ENCODE measurements at places on chromosomes 2 and 18. TPM values are rescaled to one million over a fixed set of nuclear protein-coding genes. Genes with fewer than 3 reads are reported as not detected.
A peak's percentile ranks its signal among the peaks of the same experiment; 100 is the strongest.

IL36G gene
- total RNA-seq, result not detected

GRCh38 chr2:40287195-40287594, 164.7 kb downstream of the SLC8A1 start:
- H3K36me3 ChIP-seq, result no peaks in the 10 kb centered on the region
- DNase-seq, result no peak
- H3K4me3 ChIP-seq, result no peak overlapping the region
- no peak overlapping the region for H3K27ac ChIP-seq

ALKAL2 gene
- not detected for total RNA-seq

GKN1 gene
- not detected for total RNA-seq

DNA sequence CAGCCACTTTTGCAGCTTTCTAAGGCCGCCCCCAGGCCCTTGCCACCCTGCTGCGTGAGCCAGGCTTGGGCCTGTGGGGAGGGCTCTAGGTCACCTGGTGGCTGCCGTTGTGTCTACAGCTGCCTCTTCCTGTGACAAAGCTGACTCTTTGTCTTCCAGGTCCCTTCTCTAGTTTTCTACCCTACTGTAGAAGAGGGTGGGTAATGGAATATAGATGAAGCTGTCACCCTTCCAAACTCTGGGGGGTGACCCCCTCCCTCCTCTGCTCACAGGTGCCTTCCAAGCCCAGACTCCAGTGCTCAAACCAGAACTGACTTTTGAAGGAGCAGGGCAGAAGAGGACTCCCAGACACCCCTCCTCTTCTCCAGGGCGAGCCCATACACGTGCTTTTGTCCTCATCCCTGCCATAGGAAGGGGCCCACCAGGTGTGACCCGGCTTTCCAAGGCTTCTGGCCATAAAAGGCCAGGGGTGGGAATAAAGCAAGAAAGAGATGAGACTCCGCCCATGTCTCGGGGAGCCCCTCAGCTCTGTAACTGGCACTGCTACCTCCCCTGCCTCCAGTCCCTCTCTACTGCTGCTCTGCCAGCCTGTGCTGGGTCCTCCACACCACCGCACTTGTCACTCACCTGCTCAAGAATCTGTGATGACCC, 17.9 kb upstream of the SDC1 start:
- DNase-seq, result no peak
- H3K27me3 ChIP-seq, result peaks cover 11% of the 10 kb centered on the region
- peaks cover 11% of the 10 kb centered on the region for H3K36me3 ChIP-seq
- no peak overlapping the region for H3K4me3 ChIP-seq
- H3K4me1 ChIP-seq, result peaks cover 7% of the 10 kb centered on the region
- no peak overlapping the region for H3K27ac ChIP-seq

DNA sequence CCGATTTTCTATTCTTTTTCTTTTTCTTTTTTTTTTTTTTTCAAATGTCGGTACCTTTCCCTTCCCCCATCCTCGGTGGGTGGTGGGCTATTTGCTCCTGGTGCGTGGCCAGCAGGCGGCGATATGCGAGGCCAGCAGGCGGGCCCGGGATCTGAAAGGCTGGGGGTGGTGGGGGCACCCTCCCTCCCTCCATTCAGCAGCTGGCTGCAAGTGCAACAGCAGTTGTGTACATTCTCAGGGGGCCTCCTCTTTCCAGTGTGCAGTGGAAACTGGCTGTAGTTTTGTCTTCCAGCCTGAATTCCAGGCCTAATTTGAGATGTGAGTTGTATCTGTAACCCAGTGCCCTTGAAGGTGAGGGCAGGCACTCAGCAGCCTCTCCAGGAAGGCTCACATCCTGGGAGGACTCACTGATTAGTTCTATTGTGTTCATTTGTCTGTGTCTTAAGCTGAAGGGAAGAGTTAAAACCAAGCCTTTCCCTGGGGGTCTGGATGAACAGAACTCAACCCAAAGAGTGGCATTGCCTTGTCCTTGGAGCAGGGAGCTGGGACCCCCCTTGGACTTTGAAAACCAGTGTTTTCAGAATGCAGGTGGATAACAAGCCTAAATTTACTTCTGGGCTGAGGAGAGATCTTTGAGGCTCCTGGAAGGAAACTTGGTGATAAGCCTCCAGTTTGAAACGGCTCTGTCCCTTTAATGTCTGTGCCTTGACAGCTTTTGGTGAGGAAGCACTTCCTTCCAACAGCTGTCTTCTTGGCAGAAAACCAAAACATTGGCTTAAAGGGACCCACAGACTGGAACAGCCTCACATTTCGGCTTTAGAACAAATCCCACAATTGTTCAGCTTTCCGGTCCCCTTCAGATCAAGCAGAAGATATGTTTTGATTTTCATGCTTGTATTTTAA, 3.3 kb downstream of the MYCN start:
- H3K27ac ChIP-seq, result no peak overlapping the region
- peaks cover 55% of the 10 kb centered on the region for H3K27me3 ChIP-seq
- no peak for DNase-seq
- no peaks in the 10 kb centered on the region for H3K36me3 ChIP-seq
- no peaks in the 10 kb centered on the region for H3K4me1 ChIP-seq

GRCh38 chr2:203327582-203327900, 653 bp upstream of the ABI2 start:
- H3K27me3 ChIP-seq, result no peaks in the 10 kb centered on the region
- H3K27ac ChIP-seq, result peak overlapping the region; percentile 65
- H3K36me3 ChIP-seq, result no peaks in the 10 kb centered on the region

POTEJ gene
- total RNA-seq, result not detected

CMPK2 gene
- 81.3 TPM for total RNA-seq

DNA sequence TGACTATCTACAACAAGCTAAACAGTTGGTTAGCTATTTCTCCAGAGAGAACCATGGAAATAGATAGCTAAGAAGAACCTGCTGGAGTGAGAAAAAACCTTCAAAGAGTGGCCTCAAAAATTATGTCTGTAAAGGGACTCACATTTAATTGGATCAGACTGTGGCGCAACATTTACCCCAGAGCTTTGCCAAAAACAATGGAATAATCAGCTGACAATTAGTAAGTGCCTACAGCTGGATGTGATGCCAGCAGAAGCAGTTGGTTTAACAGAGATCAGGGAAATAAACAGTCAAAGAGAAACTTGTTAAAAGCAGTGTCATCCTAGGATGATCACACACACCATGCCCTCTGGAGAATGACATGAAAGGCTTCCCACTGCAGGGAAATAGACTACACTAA, 310.7 kb downstream of the CLIP4 start:
- H3K27ac ChIP-seq, result no peak overlapping the region
- H3K27me3 ChIP-seq, result peaks cover 45% of the 10 kb centered on the region
- H3K36me3 ChIP-seq, result no peaks in the 10 kb centered on the region
- H3K4me1 ChIP-seq, result no peaks in the 10 kb centered on the region
- H3K4me3 ChIP-seq, result no peak overlapping the region
- DNase-seq, result no peak

PSMA8 gene
- total RNA-seq, result 1.1 TPM

GRCh38 chr2:225122007-225122406, 79.7 kb upstream of the DOCK10 start:
- H3K4me1 ChIP-seq, result peaks cover 4% of the 10 kb centered on the region
- H3K27me3 ChIP-seq, result no peaks in the 10 kb centered on the region
- H3K27ac ChIP-seq, result no peak overlapping the region
- DNase-seq, result no peak
- H3K4me3 ChIP-seq, result no peak overlapping the region

IL1RN gene
- 1.8 TPM for total RNA-seq

DNA sequence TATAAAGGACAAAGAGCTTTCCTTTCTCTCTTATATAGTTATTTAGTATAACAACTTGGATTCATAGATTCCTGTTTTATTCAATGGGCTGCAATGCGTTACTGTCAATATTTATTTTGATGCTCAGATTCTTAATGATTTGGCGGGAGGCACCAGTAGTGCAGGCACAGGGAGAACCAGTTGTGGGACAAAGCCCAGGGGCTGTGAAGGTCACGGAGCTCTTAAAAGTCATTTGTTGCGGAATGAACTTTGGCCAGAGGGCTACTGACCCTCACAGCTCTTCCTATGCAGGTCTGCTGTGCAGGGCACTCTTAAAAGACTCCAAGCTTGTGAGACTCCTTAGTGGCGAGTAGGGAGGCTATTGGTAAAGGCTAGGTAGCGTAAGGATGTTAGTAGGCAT, 34.0 kb downstream of the BCL2L11 start:
- H3K27ac ChIP-seq, result no peak overlapping the region
- H3K27me3 ChIP-seq, result no peaks in the 10 kb centered on the region
- no peak for DNase-seq
- H3K36me3 ChIP-seq, result peaks cover 15% of the 10 kb centered on the region
- H3K4me3 ChIP-seq, result no peak overlapping the region

DNA sequence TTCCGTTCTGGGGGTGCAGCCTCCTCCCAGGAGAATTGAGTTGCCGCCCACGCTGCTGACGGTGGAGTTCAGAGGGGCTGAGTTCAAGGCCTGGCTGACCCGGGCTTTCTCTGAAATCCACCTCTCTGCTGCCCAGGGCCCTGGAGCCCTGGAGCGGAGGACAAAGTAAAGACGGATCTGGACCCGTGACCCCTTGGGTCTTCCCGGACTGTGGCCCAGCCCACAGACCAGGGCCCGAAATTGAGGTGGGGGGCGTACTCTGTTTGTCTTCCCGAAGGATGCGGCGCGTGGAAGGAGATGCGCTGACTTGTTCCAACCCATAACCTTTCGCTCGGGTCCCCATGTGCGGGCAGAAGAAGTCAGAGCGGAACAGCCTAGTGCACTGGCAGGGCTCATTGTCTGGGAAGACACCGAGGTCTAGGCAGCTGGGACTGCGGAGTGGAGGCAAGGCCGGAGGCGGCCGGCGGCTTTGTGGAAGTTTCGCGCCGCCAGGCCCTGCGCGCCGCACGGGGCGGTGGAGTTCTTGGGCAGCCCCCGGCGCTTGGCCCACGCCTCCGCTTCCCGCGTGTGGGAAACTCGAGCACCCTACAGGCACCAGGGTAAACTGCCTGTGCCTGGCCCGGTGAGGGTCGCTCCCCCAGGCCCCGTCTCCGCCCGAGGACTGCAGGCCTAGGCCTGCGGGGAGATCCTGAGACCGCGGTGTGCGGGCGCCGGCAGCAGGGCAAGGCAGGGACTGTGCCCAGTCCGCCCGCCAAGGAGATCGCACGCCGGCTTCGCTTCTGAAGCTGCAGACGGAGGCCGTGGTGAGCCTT, 9.8 kb downstream of the POU3F3 start:
- no peaks in the 10 kb centered on the region for H3K4me1 ChIP-seq
- H3K4me3 ChIP-seq, result no peak overlapping the region
- no peak for DNase-seq
- no peak overlapping the region for H3K27ac ChIP-seq

DNA sequence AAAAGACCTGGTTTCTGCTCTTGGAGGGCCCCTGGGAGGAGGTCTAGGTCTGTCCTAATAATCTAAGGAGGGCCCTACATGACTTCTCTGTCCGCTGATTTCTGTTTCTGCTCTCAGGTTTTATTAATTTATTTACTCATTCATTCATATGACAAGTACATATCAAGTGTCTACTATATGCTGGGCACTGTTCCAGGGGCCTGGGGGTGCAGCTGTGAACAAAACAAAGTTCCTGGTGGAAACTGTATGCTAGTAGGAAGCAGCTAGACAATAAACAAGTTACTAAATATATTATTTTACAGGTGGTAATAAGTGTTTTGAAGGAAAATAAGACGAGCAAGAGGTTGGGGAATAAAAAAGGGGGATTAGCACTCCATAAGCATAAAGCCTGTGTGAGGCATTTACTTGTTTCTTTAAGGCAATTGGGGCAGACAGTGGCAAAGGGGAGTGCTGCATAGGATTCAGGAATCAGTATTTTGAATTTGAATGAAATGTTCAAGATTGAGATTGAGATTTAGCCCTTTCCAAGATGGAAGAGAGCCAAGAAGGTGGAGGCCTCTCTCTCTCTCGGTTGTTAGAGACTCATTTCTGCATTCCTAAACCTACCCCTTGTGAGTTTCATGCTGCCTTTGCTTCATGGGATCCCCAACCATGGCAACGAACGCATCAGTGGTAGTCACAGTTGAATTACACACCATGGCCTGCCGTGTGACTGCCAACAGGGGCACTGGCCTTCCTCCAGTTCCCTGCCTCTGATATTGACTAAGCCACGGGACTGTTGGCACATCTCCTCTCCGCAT, 28.3 kb downstream of the DRC1 start:
- DNase-seq, result no peak
- no peak overlapping the region for H3K27ac ChIP-seq

DNA sequence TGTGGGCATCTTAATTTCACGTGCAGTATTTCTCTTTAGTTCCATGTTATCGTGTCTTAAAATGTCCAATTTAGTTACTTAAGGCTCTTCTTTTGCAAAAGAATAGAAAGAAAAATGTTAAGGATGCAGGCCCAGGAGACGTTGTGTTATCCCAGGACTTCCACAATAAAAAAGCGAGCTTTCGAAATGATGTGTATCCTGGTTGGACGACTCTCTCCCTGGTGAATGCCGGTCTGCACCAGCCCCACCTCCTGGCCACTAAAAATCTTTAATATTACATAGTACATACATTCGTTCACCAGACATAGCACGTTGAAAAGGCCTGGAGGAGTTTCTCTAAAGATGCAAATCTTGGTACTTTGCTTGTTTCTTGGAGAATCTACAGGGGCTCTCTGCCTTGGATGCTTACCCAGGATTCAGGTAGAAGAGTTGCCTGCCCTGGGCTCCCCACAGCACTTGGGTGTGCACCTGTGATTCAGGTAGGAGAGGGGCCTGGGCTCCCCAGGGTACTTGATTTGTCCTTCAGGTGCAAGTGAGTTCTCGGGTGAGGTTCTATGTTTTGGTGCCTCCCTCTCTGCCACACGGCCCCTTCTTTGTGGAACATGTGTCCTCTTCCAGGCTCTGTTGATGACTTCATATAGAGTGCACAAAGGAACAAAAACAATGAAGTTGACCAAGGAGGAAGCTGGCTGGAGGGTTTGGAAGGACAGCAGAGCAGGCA, 26.6 kb downstream of the TWIST2 start:
- no peak for DNase-seq
- H3K36me3 ChIP-seq, result peaks cover 1% of the 10 kb centered on the region
- no peak overlapping the region for H3K4me3 ChIP-seq
- H3K27me3 ChIP-seq, result peaks cover 3% of the 10 kb centered on the region
- peaks cover 2% of the 10 kb centered on the region for H3K4me1 ChIP-seq

- H3K27me3 ChIP-seq, result peaks cover 11% of the 10 kb centered on the region
- no peak for DNase-seq
- H3K27ac ChIP-seq, result no peak overlapping the region
- H3K36me3 ChIP-seq, result no peaks in the 10 kb centered on the region
- no peaks in the 10 kb centered on the region for H3K4me1 ChIP-seq
Measured at GRCh38 chr2:180690611-180691010, 289.8 kb upstream of the UBE2E3 start.

DNA sequence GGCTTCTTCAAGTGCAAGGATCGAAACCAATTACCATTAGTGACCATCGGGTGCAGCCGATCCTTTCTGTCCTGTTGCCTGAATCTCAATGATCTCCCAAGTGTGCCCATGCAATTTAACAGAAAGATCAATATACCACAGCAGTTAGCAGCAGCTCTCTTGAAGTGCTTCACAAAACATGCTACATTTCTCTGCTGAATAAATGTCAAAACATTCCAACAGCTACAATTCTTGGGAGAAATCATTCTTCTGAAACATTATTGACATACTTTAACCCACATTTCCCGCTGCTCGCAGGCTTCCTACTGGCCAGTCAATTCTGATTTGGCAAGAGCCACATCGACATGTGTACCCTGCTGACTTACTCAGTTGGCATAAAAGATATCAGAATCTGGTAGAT, 907.7 kb downstream of the TMEM182 start:
- no peaks in the 10 kb centered on the region for H3K4me1 ChIP-seq
- no peak overlapping the region for H3K4me3 ChIP-seq
